ENCODE measurements at places on chromosomes 6 and 20.
A peak's percentile ranks its signal among the peaks of the same experiment; 100 is the strongest.

DNA sequence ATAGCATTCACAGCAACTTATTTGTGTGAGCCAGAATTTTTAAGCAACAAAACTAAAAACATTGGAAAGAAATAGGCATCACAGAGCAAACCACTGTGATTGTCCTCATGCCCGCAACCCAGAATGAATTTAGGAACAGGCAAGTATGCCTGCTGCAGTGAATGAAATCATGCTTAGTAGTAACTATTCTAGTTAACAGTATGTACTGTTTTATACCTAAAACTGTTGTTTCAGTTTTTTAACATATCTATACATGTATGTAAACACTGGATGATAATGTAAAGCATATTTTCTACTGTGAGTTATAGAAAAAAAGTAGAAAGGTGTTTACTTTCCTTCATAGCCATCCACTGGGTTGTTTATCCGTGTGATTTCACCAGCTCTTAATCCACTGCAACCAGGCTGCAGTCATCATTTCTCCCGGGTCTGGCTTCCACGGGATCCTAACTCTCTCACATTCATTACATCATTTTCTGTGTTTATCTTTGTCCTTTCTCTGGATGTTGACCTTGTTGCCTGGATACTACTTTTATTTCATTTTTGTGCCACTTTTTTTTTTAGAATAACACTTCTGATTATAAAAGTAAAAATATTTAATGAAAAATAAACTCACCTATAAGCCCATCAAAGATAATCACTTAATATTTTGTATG, 3.6 kb upstream of the ARFGEF3 start:
- DNase-seq, result no peak

GRCh38 chr6:16324184-16324583, 85.8 kb downstream of the GMPR start:
- DNase-seq, result no peak

- no peak for DNase-seq
Measured at GRCh38 chr6:124995645-124996325, 33.5 kb downstream of the RNF217 start.

GRCh38 chr20:23206061-23206460, 119.9 kb upstream of the CD93 start:
- no peak for DNase-seq

GRCh38 chr6:27882624-27883023, 29.6 kb downstream of the OR2B2 start:
- no peak for DNase-seq

- peak; percentile 67 for DNase-seq
Measured at GRCh38 chr20:32792316-32792715, 27.4 kb upstream of the MAPRE1 start.

DNA sequence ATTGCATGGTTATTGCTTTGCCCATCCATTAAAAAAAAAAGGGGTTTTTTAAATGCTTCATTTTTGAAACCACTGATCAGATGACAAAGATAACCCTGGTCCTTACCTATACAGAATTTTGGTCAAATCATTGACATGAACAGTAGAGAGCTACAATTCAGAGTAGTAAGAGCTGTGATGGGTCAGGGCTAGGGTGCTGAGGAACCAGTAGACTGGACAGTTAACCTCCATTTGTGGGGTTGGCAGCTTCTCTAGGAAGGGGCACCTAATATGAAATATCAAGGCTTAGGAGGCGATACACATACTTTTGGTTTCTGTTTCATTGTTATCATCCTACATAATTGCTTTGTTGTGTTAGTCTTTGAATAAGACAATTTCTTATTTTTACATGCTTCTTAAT, 55.1 kb downstream of the ORC3 start:
- no peak for DNase-seq

GRCh38 chr6:119463081-119463626, 113.6 kb upstream of the MAN1A1 start:
- DNase-seq, result no peak

DNA sequence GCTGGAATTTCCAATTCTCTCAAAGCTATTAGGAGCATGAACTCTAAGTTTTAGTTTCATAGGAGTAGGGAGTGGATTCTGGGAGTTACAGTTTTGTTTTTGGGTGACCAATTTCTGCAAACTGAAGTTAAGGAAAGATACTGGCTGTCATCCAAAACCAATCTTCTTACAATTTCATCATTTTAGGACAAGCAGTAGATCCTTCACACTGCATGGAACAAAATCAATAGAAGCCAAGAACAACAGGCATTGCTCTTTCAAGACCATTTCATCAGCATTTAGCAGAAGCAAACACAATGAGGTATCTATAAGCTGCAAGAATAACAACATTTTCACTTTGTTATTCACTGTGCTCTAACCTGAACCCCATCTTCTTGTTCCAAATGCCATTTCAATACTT, 173.0 kb downstream of the GMDS start:
- DNase-seq, result no peak
